ENCODE measurements at places on chromosomes 2 and 18. TPM values are rescaled to one million over a fixed set of nuclear protein-coding genes. Genes with fewer than 3 reads are reported as not detected.

DNA sequence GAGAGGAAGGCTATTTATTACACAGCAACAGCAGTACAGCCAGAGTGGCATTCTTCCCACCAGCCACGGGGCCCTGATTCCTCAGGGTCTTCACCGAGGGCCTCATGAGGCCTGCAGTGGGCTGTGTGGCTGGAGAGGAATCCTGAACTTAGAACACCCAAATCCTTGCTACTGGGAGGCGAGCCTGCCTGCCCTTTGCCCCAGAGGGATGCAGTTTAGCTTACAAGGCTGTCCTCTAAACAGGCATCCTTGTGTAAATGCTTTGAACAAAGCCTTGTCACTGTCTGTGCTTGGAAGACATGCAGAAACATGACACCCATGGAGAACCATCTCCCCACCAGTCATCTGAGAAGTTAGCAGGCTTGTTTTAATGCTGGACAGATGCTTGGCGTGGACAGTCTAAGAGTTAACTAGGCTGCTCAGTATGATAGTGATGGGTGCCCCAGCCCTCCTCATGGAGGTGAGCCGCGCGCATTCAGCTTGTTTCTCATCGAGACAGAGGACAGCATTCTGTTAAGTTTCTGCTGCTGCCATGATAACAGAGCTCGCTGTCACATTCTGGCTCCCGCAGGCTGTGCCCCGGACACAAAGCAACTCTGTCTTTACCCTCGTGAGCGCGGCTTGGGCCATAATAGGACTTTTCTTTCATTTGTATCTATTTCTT, 42.9 kb downstream of the ADI1 start:
- DNase-seq = no peak
- H3K36me3 ChIP-seq = no peaks in the 10 kb centered on the region
- no peak overlapping the region for H3K4me3 ChIP-seq
- H3K27me3 ChIP-seq = no peaks in the 10 kb centered on the region

GRCh38 chr2:8505311-8505920, 176.4 kb upstream of the ID2 start:
- no peak overlapping the region for H3K4me3 ChIP-seq
- no peaks in the 10 kb centered on the region for H3K4me1 ChIP-seq
- no peaks in the 10 kb centered on the region for H3K36me3 ChIP-seq
- no peak for DNase-seq

DNA sequence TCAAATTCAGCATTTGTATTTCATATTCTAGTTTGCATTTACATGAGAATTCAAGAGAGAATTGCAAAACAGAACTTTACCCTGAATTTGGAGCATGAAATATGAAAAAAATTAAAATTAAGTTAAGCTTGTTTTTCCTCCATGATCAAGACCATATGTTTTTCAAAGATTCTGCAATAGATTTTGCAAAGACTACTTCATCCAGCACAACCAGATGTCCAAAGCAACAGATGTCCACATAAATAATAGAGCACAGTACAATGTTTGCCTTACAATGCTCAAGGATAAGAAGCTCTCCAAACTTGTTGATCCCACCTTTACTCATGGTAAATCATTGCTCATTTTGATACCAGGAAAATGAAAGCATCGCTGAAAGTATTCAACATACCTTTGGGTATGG, 25.6 kb downstream of the FAP start:
- no peaks in the 10 kb centered on the region for H3K36me3 ChIP-seq
- H3K27me3 ChIP-seq = no peaks in the 10 kb centered on the region
- DNase-seq = no peak
- no peak overlapping the region for H3K27ac ChIP-seq

DNA sequence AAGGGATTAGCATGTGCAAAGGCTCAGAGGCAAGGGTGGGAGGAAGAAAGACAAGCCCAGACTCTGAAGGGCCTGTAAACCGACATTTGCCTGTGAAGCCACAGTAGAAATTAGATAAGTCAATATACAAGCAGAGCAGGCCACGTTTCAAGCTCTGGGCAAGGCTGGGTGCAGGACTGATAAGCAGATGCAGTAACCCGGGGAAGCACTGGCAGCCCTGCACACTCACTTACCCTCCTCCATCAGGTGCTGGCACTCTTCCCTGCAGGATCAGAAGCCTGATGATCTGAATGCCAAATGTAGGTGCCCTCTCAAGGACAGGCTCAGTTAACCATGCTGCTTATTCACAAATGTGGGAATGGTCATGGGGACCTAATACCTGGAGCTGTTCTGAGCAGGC, 46.3 kb upstream of the RAB12 start:
- no peak overlapping the region for H3K27ac ChIP-seq
- no peak for DNase-seq
- no peak overlapping the region for H3K4me3 ChIP-seq
- no peaks in the 10 kb centered on the region for H3K4me1 ChIP-seq
- no peaks in the 10 kb centered on the region for H3K27me3 ChIP-seq

The ANKRD36C gene
- 69.3 TPM for total RNA-seq

The RAB17 gene
- total RNA-seq = not detected

The EPB41L3 gene
- total RNA-seq = 63.4 TPM

The OST4 gene
- 171 TPM for total RNA-seq

The ASPRV1 gene
- 11.2 TPM for total RNA-seq

The LIMS3 gene
- 7.1 TPM for total RNA-seq

Data from tibial nerve (tissue), 4 donors.